LNCaP clone FGC (cell line): ENCODE measurements at places on chromosomes 3 and 15.

- no peak for DNase-seq
These were observed 179.3 kb downstream of the FOXB1 start for GRCh38 chr15:60183366-60183765.

- DNase-seq: no peak
These were observed 138.0 kb upstream of the RAD18 start for GRCh38 chr3:9101286-9101685.

DNA sequence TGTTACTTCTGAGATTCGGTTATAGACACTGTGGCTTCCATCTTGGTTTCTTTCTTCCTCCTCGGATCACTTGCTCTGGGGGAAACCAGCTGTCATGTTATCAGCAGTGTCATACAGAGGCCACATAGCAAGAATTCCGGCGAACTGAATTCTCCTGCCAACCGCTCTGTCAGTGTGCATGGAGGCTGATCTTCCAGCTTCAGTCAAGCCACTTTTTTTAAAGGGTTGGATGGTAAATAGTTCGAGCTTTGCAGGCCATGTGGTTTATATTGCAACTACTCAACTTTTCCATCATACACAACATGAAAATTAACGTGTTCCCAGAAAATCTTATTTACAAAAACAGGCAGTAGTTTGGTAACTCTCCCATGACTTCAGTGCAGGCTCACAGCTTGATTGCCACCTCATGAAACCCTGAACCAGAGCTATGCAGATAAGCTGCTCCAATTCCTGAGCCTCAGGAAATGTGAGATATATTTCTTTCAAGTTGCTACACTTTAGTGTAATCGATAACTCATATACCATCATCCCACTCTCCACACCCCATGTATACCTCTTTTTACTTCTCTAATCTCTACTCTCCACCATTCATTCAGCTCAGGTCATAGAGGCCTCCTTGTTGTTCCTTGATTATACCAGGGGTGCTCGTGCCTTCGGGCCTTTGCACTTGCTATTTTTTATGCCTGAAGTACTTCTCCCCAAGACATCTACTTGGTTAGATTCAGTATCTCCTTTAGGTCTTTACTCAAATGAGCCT lies 7.2 kb downstream of the RPL22L1 start:
- DNase-seq: no peak

- peak; percentile 14 for DNase-seq
These were observed 34.7 kb downstream of the POLG start for GRCh38 chr15:89299896-89300295.

DNA sequence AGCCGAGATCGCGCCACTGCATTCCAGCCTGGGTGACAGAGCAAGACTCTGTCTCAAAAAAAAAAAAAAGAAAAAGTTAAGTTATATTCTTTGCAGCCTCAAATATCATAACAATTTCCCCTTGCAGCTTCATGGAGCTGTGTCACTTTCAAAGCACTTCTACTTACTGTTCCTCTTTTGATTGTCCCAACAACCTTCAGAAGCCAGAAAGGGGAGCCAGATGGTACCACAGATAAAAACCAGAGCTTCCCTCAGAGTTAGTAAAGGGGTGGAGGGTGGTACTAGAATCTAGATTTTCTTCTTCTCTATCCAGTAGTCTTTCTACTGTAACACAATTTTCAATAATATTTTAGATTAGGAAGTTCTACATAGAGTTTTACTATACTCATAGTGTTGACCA lies 188.8 kb downstream of the TAFA4 start:
- no peak for DNase-seq

DNA sequence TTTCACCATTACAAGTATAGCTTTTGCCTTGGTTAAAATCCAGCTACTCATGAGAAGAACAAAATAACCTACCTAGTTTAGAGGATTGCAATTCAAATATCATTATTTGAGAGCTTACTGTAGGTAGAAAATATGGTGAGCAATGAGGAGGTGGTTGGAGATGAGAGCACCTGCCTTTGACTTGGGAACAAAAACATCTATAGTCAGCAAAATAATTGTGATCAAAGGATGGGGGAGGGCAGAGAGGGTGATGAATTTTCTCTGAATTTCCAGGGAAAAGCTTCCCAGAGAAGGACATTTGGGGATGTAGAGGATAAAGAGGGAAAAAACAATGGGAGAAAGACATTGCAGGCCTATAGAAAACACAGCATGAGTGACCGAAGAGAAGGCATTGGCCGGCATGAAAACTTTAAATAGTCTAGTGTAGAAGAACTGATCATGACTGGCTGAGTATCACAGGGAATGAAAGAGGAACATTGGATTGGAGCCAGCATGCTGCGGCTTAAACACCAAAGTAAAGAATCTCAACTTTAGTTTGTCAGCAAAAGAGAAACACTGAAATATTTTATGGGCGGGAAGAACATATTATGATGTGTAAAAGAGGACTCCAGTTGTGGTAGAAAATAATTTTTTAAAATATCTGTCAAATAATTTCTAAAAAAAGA lies 581.3 kb downstream of the UNC13C start:
- no peak for DNase-seq

- DNase-seq: no peak
These were observed 25.0 kb upstream of the C3orf52 start for GRCh38 chr3:112061152-112061551.

DNA sequence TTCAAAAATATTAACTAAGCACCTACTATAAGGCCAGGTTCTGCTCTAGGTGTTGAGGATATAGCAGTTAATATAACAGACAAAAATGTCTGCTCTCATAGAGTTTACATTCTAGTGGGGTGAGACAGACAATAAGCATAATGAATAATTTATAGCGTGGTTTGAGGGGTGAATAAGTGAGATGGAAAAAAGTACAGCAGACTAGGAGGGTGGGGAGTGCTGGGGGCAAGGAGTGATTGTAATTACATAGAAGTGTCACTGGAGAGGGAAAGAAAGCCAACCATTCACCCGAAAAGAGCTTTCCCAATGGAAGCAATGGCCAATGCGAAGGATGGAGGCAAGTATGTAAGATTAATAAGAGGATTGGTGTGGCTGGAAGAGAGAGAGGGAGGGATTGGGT lies 552.9 kb upstream of the KCNMB2 start:
- DNase-seq: no peak
